Astrocyte of the hippocampus (primary cell): ENCODE measurements at places on chromosomes 2 and 18.

GRCh38 chr2:16745466-16745865, 79.8 kb upstream of the CYRIA start:
- no peak for DNase-seq

GRCh38 chr2:31428001-31428418, 13.5 kb upstream of the XDH start:
- no peak for DNase-seq

GRCh38 chr2:164595031-164595430, 26.3 kb downstream of the GRB14 start:
- no peak for DNase-seq

GRCh38 chr2:73984203-73984921, at the start of gene TET3:
TSS of gene TET3 (plus strand) at chr2:73984910. CDS start at chr2:73986404, 1,494 bp downstream.
- peak; percentile 69 for DNase-seq

GRCh38 chr2:45153121-45153520, 143.9 kb upstream of the SIX2 start:
- no peak for DNase-seq

- no peak for DNase-seq
Measured at GRCh38 chr2:26189123-26189522, 16.2 kb downstream of the GAREM2 start.

DNA sequence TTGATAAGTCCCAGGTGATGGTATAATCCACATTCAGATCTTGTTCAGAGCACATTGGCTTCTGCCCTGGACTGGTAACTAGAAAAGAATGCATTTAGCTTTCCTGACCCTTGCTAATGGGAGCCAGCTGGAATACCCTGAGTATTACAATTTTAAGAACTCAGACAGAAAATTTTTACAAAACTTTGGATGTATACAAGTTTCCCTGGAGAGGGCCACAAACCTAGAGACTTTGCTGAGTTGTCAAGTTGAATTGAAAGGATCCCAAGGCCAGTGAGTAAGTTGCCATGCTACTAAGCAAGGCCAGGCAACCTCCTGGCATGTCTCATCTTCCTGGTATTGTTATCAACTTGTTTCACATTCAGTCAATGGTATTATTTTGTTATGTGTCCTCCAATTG, 20.0 kb upstream of the NABP1 start:
- DNase-seq: no peak
